ENCODE measurements at places on chromosomes 11 and 22.
A peak's percentile ranks its signal among the peaks of the same experiment; 100 is the strongest.

- DNase-seq, result no peak
These were observed 4.0 kb downstream of the KCNJ1 start for GRCh38 chr11:128862908-128863660.

GRCh38 chr11:88421530-88421929, 84.0 kb upstream of the CTSC start:
- no peak for DNase-seq

- no peak for DNase-seq
These were observed 313 bp downstream of the PRCP start for GRCh38 chr11:82899957-82900276.

- no peak for DNase-seq
These were observed 819 bp upstream of the KCNQ1OT1 start for GRCh38 chr11:2700415-2701211.

DNA sequence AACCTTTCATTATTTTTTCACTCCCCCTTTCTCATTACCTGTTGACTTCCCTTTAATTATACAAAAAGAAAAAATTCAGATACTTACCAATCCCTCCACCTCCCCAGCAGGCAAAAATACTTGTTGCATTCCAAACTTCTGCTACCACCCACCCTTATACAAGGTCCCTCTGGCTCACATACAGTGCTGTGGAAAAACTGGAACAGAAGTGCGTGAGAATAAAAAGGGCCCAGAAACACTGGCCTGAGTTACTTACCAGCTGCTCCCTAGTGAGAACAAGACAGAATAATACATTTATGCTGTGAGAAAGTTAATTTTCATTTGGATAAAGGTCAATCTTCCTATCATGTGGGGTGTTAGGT, 46.9 kb upstream of the RAPSN start:
- DNase-seq, result no peak

DNA sequence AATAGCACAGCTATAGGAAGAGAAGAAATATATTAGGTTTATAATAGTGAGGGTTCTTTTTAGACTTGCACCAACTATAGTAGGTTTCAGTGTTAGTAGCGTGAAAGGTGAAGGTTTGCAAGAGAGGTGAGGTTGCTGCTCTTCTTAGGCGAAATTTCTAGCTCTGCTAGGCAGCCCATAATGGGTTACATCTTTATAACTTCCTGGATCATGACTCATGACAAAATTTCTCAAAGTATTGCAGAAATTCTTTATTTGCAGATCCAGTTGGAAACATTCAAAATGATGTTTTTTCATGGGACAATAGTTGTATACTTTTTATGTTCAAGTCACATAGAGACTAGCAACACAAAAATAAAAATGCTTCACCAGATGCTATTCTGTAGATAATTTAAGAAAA, 260.0 kb downstream of the SOX6 start:
- DNase-seq, result no peak

DNA sequence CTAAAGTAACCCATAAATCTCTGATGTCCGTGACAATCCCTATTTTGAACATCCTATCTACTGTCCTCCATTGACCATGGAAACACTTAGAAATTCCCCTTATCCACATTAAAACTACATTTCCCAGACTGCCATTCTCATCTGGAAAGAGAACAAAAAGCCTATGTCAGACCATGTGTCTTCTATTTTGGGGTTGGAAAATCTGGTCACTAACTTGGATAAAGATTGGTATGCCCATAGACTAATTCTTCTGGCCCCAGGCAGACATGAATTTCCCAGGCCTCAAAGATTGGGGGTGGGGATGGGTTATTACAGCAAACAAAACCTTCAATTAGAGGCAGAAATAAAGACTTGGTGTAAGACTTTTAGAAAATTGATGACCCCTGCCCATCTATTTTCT, 30.9 kb upstream of the CREB3L1 start:
- DNase-seq, result no peak

GRCh38 chr22:44782363-44782963, 30.1 kb downstream of the ARHGAP8 start:
- no peak for DNase-seq

DNA sequence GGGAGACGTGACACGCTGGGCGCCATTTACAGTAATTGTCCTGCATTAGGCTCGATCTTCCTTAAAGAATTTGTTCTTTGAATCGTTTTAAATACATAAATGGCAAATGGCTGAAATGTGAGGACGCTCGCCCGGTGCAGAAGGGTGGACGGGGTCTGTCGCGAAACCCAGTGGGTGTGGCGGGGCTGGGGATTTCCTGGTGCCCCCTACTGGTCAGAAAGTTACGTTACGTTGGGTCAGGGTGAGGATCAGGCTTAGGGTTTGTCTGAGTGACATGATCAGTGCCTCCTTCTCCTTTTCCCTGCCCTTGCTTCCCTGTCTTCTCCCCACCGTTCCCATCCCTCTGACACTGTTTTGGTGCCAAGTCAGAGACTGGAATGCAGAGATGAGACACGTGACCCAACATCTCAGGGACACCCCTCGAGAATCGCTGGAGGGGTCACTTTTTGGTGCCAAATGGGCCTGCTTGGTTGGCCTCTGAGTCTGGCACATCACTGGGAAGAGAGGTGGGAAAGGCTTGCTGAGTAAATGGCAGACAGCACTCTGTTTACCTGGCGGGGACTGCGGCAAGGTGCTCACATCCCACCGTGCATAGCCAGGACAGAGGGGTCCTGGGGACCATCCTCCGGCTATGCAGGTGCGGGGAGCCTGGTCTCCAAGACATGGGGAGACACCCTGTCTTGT, 1107.6 kb downstream of the BRD1 start:
- DNase-seq, result no peak

GRCh38 chr11:2301631-2302305, at the start of the genes C11orf21 and TSPAN32:
C11orf21 (minus strand) TSS chr11:2301918; CDS start chr11:2301808, 110 bp downstream.
TSPAN32 (plus strand) TSS chr11:2302013; CDS start chr11:2302150, 137 bp downstream.
- no peak for DNase-seq

GRCh38 chr11:130633466-130633865, 185.0 kb downstream of the ADAMTS15 start:
- no peak for DNase-seq

GRCh38 chr11:15829312-15829711, 527.0 kb downstream of the SOX6 start:
- DNase-seq, result no peak

DNA sequence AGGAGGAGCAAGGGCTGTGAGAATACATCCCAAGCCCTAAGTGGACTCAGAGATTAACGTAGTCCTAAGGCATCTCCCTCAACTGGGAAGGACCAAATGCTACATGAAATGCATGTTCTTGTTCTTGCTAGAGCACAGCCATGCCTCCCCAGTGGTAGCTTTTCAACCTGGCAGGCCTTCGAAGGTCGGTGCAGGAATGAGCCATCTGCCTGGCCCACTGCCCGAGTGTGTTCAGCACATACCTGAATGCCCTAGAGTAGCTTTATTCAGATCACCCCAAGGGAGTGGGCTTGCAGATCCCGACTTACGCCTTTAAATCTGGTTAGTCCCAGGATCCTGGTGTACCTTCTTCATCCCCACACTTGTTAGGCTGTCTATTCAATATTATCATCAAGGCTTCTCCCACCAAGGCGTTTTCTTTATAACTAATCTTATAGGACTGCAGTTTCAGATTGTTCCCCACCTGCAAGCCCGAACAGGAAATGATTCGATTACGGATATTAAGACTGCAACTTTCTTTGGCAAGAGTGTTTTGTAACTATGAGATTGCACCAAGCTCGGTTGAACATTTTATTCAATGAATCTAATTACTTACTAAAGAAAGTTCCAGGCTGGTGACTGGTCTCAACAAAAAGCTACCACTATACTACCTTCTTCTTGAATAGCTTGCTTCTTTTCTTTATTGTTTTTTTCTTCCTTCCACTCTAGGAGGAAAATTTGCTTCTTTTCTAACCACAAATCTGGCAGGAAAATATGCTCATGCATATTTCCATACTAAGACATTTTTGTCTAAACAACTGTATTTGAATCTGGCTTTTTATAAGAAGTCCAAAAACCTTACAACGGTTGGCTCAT, 115.6 kb downstream of the SGSM3 start:
- DNase-seq, result no peak

GRCh38 chr11:121931748-121932352, 184.2 kb downstream of the BLID start:
- no peak for DNase-seq

- DNase-seq, result no peak
These were observed 14.5 kb downstream of the ARVCF start for GRCh38 chr22:20002128-20002527.

DNA sequence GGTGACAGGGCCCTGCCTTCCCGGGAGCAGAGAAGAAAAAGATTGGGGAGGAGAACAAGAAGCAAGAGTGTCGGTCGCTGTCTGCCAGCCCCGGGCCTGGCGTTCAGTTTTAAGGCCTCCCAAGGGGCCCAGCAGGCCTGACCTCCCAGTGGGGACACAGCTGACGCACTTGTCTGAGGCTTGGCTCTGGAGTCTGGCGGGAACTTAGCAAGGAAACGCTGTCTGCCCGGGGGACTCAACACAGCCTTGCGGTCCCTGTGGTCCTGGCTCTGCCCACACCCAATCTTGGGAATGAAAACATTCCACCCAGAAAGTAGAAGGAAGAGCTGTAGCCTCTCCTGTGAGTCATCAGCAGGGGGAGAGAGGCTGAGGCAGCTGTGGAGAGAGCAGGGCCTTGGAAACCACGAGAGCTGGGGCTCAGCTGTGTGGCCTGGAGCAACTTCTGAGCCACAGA, 54.4 kb downstream of the TRAF6 start:
- no peak for DNase-seq

DNA sequence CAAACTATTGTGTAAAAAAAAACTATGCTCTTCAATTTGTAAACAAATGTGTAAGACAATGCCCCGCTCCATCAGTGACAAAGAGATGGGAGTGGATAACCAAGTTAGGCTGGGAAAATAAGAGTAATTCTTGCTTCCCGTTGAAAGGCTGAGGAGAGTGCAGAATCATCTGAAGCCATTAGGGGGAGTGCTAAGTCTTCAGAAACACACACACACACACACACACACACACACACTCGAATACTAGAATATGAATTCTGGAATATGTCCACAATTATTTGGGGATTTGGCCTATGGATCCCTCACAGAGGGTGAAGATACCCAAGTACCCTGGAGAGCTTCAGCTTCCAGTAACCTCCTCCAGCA, 27.8 kb upstream of the ROBO3 start:
- DNase-seq, result peak; percentile 65

GRCh38 chr11:74541466-74541865, 47.9 kb upstream of the LIPT2 start:
- no peak for DNase-seq

GRCh38 chr11:71204294-71204693, 48.1 kb downstream of the SHANK2 start:
- DNase-seq, result no peak

GRCh38 chr22:34038801-34039555, 118.7 kb upstream of the LARGE1 start:
- DNase-seq, result no peak

DNA sequence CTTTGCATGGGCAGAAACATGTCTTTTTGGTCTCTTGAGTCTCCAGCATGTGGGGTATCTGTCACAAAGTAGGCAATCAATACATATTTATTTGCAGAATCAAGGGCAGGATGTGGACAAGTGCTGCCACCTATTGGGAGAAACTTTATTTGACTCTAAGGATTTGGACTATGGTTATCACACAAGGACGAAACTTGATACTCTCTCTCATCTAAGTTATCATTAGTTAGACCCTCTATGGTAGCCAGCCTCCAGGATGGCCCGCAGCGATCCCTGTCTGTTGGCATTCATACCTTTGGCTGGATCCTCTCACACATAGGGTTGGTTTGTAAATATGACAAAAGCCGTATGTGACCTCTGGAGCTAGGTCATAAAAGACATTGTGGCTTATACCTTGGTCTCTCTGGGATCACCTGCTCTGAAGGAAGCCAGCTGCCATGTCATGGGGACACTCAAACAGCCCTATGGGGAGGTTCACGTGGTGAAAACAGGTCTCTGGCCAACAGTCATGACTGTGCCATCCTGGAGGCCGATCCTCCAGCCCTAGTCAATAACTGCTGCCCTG, 1.1 kb upstream of the FBXO7 start:
- DNase-seq, result peak; percentile 41

GRCh38 chr11:48538991-48539390, 50.4 kb downstream of the OR4A47 start:
- DNase-seq, result no peak

DNA sequence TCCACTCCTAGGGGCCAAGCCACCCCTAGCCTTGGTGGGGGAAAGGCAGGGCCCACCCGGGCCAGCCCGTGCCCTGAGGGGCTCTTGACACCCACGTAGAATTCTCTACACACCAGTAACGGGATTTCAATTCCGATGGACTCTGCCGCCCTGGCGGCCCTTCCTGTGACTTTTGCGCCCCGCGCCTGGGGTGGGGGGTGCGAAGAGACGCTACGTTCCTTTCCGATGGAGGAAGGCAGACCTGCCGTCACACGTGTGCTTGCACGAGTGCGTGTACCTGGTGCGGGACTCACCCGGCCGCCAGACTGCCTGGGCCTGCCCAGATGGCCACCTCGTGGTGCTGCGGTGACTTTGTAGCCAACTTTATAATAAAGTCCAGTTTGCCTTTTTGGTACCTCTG, 5.5 kb downstream of the NPAS4 start:
- no peak for DNase-seq

DNA sequence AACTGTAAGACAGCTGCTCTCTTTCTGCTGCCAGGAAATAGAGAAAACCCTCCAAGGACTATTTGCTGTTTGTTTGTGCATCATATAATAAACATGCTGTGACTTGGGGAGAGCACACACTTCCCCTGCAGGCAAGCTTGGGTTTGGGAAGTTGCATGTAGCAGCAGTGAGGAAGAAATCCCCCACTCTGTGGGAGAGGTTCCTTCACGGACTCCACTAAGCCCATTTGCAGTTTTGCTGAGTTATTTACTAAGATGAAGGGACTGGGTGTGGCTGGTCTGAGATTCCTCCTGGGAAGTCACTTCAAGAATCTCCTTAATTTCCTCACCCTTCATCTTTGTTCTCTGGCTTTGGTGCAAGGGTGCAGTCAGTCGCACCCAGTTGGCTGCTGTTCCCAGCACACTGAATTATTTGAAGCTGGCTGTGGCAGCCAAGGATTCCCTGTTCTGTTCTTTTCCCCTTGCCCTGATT, 104.9 kb downstream of the ARFGAP2 start:
- DNase-seq, result no peak

DNA sequence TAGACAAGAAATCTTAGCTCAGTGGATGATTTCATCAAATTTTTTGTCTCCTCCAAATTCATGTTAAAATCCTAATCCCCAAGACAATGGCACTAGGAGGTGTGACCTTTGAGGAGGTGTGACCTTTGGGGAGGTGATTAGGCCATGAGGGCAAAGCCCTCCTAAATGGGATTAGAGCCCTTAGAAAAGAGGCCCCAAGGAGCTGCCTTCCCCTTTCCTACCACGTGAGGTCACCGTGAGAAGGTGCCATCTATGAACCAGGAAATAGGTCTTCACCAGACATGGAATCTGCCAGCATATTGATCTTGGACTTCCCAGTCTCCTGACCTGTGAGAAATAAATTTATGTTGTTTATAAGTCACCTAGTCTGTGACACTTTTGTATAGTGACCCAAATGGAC, 138.7 kb downstream of the TRIM29 start:
- no peak for DNase-seq

GRCh38 chr22:38144025-38144405, 33.5 kb upstream of the BAIAP2L2 start:
- DNase-seq, result no peak

GRCh38 chr22:31952472-31952871, 8.1 kb downstream of the YWHAH start:
- no peak for DNase-seq
